ENCODE measurements at places on chromosomes 4 and X.

DNA sequence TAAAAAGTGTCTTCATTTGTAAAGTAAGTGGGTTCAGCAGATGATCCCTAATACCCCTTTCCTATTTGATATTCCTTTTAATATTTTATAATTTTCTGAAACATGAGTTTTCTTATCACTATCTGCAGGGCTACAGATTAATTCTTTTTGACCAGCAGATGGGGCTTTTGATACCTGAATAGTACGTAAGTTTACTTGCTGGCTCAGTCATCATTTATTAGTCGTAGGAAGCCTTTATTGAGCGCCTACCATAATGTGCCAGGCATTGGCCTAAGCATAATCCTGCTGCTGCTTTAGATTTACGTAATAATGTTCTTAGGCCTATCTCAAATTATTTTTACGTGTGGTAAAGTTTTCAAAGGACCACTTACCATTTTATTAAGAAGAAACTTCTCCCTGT is 33.1 kb downstream of the OSTC start:
- DNase-seq = no peak

DNA sequence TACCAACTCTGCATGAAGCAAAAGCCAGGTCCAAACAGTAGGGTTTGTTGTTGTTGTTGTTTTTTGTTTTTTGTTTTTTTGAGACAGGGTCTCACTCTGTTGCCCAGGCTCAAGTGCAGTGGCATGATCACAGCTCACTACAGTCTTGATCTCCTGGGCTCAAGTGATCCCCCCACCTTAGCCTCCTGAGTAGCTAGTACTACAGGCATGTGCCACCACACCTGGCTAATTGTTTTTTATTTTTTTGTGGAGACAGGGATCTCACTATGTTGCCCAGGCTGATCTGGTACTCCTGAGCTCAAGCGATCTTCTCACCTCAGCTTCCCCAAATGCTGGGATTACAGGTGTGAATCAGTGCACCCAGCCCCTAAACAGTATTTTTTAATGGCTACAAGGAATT is 6.2 kb downstream of the S100P start:
- no peak for DNase-seq

DNA sequence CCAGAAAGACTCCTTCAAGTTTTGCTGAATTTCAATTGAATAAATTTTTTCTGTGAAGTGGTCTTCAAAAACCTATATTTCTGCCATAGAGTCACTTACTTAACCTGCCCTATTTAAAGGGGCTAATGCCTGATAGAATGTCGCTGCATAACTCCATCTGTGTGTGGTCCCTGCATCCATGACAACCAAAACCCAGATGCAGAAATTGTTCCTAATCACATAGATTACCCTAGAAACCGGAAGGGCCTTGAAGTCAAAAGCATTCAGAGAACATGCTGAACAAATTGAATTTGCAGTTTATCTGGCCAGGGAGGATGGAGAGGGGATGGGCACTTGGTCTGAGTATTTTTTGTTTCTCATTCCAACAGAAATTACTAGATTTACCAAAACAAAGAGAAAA is 1.5 kb upstream of the PARM1 start:
- DNase-seq = no peak

- DNase-seq = no peak
These were observed 58.8 kb downstream of the PPP3CA start for GRCh38 chr4:101288365-101289145.

- no peak for DNase-seq
These were observed 55.8 kb upstream of the PITX2 start for GRCh38 chr4:110678517-110679227.

DNA sequence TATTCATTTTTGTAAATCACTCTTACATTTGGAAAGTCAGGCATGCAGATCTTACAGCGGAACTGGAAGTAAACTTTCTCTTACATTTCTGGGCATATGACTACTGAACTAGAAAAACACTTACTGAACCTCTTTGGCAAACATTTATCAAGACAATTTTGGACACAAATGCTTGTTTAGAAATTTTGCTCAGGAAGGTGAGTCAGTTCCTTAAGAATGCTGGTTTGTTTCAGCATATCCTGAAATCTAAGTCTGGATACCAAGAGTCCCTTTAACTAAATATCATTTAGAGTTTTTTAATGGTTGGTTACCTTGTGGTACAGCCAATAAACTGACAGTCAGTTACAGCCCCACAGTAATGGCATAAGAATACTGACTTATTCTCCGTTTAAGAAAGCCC is 15.0 kb downstream of the SHISA3 start:
- no peak for DNase-seq

GRCh38 chrX:47384502-47384901 is 14.1 kb downstream of the ZNF157 start:
- DNase-seq = peak; percentile 78

- no peak for DNase-seq
These were observed 623.8 kb upstream of the LCORL start for GRCh38 chr4:18645351-18645750.

All from activated CD4-positive, alpha-beta T cell treated with anti-CD3 and anti-CD28 coated beads, Interleukin-2, amount 10 ng/mL, durations not matched to agents 7 days and 5 days (primary cell).